Lower leg skin (tissue), 4 donors: ENCODE measurements at places on chromosomes 4 and X. TPM values are rescaled to one million over a fixed set of nuclear protein-coding genes. Genes with fewer than 3 reads are reported as not detected.
A peak's percentile ranks its signal among the peaks of the same experiment; 100 is the strongest.

DNA sequence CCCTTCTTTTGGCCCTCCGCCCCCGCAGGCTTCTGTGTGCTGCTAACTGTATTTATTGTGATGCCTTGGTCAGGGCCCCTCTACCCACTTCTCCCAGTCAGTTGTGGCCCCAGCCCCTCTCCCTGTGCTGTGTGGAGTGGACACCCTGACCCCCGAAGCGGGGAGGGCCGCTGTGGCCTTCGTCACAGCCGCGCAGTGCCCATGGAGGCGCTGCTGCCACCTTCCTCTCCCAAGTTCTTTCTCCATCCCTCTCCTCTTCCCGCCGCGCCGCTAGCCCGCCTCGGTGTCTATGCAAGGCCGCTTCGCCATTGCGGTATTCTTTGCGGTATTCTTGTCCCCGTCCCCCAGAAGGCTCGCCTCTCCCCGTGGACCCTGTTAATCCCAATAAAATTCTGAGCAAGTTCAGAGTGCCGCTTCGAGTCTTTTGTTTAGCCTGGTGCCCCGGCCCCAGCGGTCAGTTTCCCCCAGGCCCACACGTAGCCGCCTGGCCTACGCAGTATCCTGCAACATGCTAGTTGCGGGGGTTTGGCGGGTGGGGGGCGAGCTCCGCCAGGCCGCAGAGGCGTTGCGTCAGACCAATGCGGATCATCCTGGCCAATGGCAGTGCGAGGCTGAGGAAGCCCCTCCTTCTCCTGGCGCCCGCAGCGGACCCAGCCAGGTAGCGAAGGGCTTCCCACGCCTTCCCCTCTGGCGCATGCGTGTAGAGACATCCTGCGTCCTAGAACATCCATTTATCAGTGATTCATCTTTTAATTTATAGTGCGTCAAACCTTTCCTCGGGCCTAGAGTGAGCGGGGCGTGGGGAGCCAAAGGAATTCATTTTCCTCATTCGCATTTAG lies 5.6 kb upstream of the KANTR start:
- peak; percentile 95 for DNase-seq

DNA sequence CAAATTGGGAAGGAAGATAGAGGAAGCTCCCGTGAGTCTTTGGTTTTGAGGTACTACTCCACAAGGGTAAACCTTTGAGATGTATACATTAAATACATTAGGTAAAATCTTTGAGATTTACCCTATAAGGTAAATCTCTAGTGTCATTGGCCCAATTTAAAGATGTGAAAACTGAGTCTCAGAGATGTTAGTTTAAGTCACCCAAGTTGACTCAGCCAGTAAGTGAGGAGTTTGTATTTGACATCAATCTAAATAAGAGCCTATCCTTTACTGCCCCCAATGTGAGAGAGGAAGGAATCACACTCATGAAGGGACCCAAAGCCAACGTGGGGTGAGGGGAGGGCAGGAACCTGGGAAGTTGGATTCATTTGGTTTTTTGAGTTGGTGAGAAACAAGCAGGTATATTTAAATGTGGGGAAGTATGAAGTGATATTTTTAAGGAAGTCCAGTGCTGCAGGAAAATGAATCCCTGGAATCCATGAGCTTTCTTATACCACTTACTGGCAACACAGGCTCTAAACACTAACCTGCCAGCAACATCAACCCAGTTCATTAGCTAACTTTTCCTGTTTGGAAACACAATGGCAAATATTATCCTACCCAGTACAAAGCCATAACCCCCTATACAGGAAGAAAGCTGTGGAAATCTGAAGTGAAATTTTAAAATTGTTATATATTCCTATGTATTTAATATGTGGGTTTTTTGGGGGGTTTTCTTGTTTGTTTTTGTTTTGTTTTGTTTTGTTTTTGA lies 55.3 kb downstream of the PALLD start:
- no peak for DNase-seq

DNA sequence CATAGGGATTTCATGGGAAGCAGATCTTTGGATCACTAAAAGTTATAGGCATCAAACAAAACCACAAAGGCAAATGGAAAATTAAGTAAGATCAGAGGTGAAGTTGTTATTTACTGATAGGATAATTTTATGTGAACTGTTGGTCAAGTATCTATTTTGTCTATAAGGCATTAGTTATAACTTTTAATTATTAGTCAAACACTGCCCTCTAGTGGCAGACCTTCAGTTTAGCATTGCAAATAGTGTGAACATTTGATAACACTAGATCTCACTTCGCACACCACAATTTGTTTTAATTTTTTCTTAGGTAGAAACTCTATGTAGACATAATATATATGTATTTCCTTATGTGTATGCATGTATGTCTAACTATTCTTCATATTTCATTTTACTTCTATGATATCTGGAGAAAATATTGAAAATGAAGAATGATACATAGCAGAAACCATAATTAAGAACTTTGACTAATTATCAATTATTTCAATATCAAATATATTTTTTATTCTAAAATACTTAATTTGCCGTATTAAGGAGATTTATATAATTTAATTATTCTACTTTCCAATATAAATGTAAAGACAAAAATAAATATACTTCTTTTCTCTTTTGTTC lies 214.5 kb upstream of the TACR3 start:
- no peak for DNase-seq

DNA sequence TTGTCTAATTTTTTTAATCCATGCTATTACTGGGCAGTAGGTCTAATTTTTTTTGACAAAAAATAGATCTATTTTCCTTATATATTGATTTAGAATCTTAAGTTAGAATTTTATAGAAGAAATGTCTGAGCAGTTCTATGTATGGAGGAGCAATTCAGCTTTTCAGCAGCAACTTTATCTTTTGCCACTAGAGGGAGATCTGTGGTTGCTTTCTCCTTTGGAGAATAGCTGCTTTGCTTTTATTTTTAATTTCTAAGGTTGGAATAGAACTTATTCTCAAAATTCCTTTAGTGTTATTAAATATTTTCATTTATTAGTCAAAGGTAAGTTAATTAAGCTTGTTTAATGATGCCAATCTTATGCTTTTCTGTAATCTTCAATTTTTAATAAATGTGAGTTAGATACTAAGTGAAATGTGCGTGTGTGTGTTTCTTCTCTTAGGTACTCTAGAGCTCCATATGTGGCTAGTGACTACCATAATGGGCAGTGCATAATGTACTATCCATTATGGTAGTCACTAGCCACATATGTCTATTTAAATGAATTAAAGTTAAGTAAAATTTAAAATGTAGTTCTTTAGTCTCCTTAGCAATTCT lies 29.3 kb downstream of the FAM199X start:
- DNase-seq = no peak

DNA sequence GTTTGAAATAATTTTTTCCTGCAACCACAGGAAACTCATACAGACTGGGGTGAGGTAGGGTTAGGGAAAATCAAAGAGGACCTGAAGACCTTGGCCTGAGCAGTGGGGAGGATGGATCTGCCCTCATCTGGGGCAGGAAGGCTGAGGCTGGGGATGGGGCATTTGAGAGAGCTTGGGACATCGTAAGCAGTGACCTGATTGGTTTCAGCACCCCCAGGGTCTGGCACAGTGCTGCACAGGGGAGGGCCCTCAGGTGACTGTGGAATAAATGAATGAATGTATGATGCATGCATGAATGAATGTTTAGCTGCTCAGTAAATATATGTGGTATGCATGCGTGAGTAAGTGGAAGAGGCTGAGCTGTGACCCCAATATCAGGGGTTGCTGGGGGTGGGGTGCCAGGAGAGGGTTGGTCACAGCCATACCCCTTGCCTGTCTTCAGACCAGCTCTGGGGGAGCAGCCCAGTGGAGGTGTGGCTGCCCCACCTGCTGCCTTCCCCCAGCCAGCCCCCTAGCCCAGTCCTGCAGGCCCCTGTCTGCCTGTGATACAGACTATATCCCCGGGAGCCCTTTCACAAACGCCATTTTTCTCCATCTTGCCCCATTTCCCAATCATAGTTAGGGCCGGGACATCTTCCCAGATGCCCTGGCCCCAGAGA lies 11.0 kb upstream of the TNIP2 start:
- no peak for DNase-seq

DNA sequence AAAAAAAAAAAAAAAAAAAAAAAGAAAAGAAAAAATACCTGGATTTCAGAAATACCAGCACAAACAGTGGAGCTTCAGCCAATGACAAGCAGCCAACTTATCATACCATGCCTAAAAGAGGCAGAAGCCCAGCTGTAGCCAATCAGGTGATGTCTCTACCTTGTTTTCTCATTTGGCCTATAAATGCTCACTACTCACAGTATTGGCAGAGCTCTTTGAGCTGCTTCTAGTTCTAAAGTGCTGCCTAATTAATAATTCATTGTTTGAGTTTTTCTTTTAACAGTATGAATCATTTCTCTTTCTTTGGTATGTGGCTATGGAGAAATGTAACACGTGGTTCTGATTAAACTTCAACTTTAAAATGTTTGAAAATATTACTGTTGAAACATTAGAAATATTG lies 188.8 kb upstream of the TECRL start:
- DNase-seq = no peak

GRCh38 chr4:25485104-25485503 lies 108.0 kb downstream of the ANAPC4 start:
- no peak for DNase-seq

- DNase-seq = no peak
These were observed 680.4 kb downstream of the DMD start for GRCh38 chrX:32530802-32531403.

DNA sequence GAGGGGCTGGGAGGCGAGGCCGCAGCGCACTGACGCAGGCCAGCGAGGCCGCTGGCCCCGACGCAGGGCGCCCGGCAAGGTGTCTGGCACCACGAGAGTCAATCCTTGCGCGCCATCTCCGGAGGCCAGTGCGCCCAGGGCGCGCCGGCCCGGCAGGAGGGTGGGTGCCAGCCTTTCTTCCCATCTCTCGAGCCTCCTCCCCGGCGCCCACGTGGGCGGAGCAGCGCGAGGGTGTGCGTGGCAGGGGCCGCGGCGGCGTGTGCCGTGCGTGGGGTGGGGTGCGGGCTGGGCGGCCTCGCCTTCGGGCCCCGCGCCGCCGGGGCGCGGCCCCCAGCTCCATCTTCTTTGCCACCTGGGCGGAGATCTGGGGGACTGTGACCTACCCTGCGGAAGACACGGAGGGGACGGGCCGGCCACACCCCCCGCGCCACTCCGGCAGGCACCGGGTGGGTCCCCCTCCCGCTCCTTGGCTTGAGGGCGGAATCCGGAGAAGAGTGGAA lies 877 bp downstream of the JAKMIP1 start:
- DNase-seq = peak; percentile 78

The TMEM35A gene
- total RNA-seq = 0.45 TPM

The FHDC1 gene
- total RNA-seq = 42.8 TPM

The MAP9 gene
- 0.97 TPM for total RNA-seq

The PAGE4 gene
- not detected for total RNA-seq

The SPP1 gene
- 57.0 TPM for total RNA-seq

The GPR143 gene
- total RNA-seq = 2.2 TPM

The ABCE1 gene
- total RNA-seq = 56.3 TPM
